ENCODE measurements at places on chromosomes 1 and 21.

GRCh38 chr21:25329227-25329825, 278.0 kb downstream of the MRPL39 start:
- no peak for DNase-seq

- DNase-seq, result peak; percentile 62
Observed at GRCh38 chr1:110203021-110203661, 7.0 kb upstream of the KCNC4 start.

DNA sequence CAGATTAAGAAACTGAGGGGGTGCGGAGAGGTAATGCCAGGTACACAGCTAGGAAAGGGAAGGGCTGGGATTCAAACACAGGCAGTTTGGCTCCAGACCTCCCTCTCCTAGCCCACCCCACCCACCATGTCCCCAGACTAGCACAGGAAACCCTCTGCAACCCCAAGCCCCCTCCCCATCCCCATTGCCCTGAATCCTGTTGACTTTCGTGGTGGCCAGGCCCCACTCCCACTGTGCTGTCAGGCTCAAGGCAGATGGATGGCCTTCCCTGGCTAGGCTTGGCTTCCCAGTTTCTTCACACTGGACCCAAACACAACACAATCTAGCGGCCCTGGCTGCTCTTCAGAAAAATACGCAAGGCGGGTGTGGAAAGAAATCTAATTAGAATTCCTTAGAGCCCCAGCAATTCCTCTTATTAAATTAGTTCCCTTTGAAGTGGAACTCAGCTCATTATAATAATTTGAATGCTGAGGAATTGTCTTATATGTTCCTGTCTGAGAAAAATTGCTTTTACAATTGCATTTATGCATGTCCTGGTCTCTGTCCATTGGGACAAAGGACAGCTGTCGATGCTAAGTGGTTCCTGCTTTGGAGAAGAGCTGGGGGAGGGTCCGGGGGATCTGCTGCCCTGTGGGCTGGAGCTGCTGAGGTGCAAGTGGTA, 97.4 kb downstream of the SYF2 start:
- no peak for DNase-seq

GRCh38 chr1:100187912-100188311, 9.9 kb upstream of the LRRC39 start:
- no peak for DNase-seq

DNA sequence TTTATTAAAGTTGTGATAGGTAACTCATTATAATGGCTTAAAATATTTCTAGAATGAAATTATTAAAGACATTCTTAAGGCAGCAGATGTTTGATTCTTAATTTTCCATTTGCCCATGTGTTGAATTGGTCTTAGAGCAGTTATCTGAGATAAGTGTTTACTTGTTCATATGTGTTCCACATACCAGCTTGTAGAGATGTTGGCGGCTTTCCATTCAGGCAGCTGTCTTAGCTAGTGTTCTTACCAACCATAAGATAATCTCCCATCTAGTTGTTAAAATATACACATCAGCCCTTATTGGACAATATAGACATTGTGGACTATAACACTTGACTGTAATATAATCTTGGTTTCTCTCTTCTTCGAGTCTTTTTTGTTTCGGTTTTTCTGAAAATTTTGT, 1372.9 kb upstream of the ADGRL2 start:
- no peak for DNase-seq
